ENCODE measurements at places on chromosomes 7 and 10. TPM values are rescaled to one million over a fixed set of nuclear protein-coding genes. Genes with fewer than 3 reads are reported as not detected.

The PDE1C gene
- total RNA-seq = 2.4 TPM

- DNase-seq = peak; percentile 24
Measured at GRCh38 chr7:76089865-76090475, 42.1 kb downstream of the MDH2 start.

The NPSR1 gene
- total RNA-seq = not detected

GRCh38 chr7:143185551-143185950 lies 2.3 kb downstream of the TAS2R39 start:
- no peak for DNase-seq

DNA sequence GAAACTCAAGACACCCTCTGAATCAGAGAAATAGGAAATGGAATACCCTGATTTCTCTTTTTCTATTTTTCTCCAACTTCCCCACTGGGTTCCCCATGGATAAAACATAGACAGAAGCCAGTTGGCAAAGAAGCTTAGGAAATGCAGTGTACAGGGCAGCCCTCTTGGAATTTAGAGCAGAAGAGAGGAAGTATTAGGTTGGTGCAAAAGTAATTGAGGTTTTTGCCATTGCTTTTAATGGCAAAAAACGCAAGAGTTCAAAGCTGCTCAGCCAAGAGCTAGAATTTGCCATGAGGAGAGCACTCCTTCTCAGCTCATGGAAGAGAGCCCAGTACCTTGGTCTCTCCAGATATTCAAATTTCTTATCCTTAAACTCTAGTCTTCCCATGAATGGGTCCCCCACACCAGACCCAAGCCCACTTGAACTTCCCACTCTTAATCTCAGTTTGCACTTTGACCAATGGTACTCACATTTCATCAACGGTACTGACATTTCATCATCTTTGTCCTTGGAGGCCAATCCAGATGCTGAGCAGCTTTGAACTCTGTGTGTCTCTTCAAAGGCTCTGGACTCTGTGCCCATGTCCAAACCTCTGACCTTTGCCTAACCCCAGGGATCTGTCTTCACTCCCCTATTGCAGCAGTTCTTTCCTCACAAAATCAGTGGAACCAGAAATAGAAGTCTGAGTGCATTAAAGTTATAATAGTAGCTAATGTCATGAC lies 73.2 kb upstream of the PPP1R3C start:
- no peak for DNase-seq

GRCh38 chr10:34491678-34492077 lies 323.4 kb downstream of the PARD3 start:
- DNase-seq = no peak

DNA sequence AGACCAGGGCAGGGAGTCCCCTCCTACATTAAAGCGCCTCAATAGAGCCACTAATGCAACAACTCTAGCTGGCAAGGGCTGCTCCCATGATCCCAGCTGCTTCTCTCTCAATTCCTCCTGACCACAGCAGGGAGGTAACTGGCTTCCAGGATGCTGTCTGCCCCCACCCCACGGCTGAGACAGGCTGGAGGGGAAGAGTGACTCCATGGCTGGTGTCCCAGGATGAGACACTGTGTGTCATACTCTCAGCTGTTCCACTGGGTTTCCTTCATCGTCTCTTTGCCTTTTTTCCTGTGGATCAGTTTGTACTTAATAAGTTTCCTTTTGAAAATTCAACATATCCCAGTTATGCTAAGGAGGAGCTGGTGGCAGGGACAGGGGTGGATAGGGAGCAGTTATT lies 27.7 kb upstream of the MYH16 start:
- no peak for DNase-seq

DNA sequence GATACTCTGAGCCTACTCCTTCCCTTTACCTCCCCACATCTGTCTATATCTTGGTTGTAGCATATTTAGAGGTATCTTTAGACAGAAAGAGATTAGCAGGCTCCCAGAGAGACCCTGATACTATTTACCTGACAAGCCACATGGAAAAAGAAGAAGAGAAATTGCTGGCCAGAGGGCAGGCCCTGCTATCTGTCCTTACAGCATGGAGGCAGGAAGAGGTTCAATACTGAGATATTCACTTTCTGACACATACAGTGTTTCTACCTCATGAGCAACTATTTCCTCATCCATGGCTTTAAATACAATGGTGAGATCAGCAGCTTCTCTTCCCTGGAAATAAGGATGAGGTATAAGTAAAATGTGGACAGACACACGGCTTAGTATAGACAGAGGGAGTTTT lies 33.9 kb upstream of the TSPAN13 start:
- DNase-seq = no peak

GRCh38 chr7:155959894-155960293 lies 147.6 kb upstream of the SHH start:
- no peak for DNase-seq

The C7orf57 gene
- total RNA-seq = not detected

DNA sequence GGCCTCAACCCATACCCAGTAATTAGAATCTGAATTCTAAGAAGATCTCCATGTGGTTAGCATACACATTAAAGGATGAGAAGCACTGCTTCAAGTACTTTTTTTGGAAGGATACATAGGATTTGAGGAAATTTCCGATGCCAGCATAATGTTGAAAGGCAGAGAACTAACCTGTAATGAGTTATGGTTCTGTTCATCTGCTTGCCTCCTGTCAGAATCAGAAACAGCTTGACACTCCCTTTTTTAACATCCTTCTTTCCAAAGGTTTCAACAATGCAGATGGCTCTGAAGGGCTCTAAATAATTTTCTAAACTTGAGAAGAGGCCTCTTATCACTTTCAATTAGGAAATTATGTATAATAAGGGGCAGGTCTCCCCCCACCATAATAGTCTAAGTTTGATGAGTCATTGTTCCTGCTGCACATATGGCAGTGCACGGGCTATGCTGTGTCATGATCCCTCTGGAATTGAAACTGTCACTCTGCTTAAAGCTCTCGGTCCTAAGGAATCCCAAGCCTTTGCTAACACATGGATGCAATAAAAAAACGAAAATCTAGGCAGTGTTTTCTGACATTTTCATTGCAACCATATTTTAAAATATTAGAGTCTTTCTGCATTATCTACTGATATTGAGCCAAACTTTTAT lies 291.2 kb upstream of the FZD1 start:
- no peak for DNase-seq

DNA sequence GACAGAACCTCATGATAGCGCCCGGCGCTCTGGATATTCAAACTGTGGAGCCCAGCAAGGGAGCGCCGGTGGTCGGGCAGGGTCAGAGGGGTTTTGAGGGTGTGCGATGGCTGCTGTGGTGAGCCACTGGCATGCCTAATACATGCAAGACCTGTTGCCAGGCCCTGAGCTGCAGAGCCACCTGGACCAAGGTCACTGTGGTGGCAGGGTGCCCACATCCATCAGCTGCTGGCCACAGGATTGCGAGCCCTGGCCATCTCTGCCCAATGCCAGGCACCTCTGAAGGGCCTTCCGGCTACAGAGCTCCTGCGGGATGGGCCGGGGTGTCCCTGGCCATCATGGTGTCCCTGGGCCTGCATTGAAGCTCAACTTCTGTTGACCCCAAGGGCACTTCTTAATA lies 123.0 kb upstream of the TNRC18 start:
- no peak for DNase-seq

GRCh38 chr10:13331646-13332045 lies 16.4 kb downstream of the SEPHS1 start:
- no peak for DNase-seq

The DDC gene
- total RNA-seq = 1.7 TPM

DNA sequence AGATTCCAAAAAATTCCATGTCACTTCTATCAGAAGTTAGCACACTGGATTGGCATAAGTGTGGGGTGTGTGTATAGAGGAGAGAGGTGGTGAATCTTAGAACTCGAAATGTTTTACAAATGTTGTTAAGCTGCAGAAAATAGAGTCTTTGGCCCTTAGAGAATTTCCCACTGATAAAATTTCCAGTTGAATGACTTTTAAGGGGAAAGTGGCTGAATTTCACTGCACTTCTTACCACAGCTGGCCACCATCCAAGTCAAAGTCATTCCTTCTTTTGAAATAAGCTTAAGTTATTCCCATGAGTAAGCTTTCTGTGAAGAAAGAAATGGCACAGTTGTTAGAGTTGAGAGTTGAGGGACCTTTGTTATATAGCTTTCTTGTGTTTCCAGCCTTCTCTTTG lies 13.9 kb downstream of the VCL start:
- no peak for DNase-seq

DNA sequence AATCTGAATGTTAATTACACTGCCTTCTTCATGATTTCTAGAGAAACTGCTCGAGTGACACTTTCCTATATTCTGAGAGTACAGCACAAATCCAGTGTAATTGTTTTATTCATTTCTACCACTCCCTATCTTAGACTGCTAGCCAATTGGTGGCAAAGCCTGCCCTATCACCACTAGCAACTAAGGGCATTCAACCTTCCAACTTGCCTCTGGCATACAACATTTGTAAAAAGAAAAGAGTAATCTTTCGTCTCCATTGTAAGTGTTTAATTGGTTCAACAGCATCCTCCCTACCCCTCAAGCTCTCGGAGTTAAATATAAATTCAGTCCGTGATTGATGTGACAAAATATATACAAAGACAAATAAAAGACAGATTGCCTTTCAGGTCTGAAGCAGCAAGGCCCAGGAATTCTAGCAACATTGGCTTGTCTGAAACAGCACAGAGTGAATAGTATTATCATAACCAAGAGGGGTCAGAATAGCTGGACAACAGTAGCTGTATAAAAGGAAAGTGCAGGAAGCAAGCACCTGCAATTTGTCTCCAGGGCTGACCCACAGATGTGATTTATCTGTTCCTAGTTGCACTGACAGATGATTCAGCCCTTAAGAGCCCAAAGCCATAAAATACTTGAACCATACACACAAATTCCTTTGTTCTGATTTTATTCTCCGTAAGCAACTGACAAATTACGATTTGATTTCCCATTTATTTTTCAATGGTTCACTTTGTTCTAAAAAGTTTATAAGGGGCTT lies 47.6 kb upstream of the ANKRD1 start:
- DNase-seq = no peak

- DNase-seq = no peak
Measured at GRCh38 chr10:88330174-88330573, 252.9 kb downstream of the RNLS start.

The NUTM2E gene
- 0.06 TPM for total RNA-seq

DNA sequence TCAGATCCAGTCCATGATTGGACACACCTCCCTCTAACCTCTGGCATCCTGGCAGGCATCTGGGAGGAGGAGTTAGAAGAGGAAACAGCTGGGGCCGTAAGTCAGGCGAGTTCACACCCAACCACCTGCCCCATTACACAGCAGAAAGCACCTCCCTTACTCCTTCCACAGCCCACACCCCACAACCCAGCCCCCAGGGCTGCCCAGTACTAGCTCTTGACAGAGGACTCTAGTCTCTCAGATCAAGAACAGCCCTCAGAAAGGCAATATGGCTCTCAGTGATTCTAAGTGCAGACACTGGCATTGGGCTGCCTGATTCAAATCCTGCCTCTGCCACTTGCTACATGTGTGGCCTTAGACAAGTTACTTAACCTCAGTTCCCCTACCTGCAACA lies 34.1 kb downstream of the KCNMA1 start:
- no peak for DNase-seq

DNA sequence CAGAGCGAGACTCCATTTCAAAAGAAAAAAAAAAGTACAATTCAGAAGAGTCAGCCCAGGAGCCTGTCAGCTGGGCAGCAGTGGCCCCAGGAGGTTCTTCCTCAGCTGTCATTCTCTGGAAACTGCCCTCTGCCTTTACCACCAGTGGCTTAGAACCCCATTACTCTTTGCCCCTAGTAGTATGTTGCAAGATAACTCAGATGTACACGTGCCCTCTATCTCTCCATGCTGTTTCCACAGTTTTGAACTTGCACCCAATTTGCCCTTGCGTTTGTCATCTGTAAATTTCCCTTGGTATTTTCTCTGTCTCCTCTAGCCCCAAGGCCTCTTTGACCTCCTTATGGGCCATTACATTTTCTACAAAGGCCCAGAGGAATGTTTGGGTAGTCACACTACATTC lies 56.7 kb upstream of the PRKAR2B start:
- no peak for DNase-seq

The CCL24 gene
- total RNA-seq = 0.92 TPM

- DNase-seq = no peak
Measured at GRCh38 chr10:44258019-44258418, 126.9 kb downstream of the CXCL12 start.

DNA sequence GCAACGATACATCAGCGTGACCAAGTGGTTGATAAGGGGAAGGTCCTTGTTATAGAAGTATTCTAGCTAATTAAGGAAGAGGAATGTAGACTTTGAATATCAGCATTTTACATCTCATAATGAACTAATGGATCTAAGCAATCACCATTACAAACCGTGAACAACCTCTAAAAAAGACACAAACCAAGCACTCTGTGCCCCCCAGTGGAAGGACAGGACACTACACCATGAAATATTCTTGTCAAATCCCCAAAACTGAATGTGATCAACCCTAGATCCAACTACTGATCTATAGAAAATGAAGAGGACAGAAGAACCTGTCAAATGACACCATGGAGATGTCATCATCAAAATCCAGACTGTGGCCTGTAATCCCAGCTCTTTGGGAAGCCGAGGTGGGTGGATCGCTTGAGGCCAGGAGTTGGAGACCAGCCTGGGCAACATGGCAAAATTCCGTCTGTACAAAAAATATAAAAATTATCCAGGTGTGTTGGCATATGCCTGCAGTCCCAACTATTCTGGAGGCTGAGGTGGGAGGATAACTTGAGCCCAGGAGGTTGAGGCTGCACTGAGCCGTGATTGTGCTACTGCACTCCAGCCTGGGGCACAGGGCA lies 111.3 kb upstream of the CARD11 start:
- DNase-seq = peak; percentile 63

- no peak for DNase-seq
Measured at GRCh38 chr7:101453617-101454016, 90.9 kb downstream of the COL26A1 start.

Measured in mucosa of gallbladder (tissue), 1 donor.